ENCODE measurements at places on chromosomes 11 and 22.

GRCh38 chr11:107018219-107018901 lies at the start of gene GUCY1A2:
Gene GUCY1A2, minus strand, starts transcription at chr11:107018476. Its CDS starts 421 bp downstream, at chr11:107018055.
- peak; percentile 23 for DNase-seq

- DNase-seq = no peak
These were observed 22.7 kb downstream of the CELSR1 start for GRCh38 chr22:46514592-46515207.

DNA sequence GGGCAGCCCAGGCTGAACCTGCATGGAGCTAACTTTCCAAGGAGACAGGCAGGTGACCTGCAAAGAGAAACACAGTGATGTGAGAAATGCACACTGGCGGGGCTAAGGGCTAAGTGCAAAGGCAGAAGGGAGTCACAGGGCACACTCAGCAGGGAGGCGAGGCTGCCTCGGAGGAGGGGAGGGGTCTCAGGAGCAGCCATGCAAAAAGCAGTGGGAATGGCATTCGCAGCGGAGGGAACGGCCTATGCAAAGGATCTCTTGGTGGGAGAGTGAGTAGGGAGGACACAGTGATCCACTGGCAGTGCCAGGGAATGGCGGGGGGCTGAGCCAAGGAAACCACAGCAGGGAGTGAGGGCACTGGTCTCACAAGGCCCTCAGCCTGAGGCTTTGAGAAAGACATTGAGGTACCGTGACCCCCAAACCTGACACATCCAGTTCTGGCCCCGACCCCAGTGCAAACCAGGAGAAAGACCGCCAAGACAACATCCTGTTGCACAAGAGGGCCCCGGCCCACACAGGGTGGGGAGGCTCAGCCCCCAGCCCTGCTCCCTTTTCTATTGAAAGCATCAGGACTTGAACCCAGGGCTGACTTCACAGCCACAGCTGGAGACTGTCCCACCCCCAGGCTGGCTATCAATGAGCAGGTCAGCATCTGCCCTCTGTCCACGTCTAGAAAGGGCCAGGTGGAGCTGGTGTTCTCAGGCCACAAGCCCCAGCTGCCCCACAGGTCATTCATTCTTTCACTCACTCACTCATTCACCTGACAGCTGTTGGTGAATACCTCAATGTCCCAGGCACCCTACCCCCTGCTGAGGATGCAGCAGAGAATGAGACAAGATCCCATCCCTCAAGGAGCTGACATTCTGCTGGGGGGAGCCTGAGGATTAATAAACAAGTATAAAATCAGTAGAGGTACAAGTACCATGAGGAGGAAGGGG lies 50.7 kb downstream of the IGLL1 start:
- DNase-seq = no peak

DNA sequence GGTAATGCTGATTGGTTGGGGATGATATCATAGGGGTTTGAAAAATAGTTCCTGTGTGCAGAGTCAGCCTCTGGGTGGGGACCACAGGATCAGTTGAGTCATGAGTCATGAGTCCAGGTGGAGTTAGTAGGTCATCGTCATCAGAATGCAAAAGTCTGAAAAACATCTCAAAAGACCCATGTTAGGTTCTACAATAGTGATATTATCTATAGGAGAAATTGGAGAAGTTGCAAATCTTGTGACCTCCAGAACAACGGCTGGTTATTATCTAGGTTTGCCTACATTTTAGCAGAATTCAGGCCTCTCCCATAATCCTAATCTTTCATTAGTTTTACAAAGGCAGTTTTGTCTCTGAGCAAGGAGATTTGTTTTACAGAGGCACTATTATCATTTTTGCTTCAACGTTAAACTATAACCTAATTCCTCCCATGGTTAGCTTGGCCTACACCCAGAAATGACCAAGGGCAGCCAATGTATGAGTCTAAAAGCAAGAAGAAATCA lies 38.9 kb downstream of the MS4A2 start:
- no peak for DNase-seq

DNA sequence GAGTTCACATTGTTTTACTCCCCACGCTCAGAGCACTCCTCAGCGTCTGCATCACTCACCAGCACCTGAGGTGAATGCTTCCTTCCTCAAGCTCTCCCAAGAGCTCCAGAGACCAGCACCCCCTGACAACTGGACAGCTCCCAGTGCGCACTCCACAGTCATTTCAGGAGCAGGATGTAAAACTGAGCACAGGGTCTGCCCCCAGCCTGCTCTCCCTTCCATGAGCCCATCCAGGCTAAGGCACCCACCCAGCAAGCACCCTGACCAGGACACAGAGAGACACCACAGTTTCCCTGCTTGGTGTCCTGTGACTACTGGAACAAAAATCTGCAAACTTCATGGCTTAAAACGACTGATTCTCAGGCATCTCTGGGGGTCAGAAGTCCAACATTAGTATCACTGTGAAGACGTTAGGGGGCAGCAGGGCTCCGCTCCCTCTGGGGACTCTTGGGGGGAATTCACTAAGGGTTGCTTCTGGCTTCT lies 3.3 kb downstream of the SCGB1D2 start:
- DNase-seq = peak; percentile 67

- no peak for DNase-seq
These were observed 61.4 kb downstream of the EFCAB6 start for GRCh38 chr22:43750751-43751150.

- DNase-seq = no peak
These were observed 10.4 kb downstream of the PDHX start for GRCh38 chr11:34926831-34927132.

DNA sequence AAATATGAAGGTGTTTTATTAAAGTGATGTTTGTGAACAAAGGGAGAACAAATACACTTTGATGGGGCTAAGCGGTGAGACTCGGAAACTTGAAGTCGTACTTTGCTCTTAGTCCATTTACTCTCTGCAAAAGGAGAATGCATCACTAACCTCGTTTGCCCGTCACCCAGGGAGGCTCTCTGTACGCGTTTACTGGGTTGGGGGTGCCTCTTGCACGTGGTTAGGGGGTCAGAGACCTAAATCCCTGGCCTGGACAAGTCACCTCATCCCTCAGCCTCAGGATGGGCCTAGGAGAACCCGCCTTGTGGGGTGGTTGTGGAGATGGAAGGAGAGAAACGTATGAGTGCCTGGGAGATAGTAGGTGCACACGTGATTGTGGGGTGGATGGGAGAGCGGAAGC lies 803 bp upstream of the IFT27 start:
- no peak for DNase-seq

- DNase-seq = no peak
These were observed 22.5 kb upstream of the KRTAP5-7 start for GRCh38 chr11:71504531-71504930.

DNA sequence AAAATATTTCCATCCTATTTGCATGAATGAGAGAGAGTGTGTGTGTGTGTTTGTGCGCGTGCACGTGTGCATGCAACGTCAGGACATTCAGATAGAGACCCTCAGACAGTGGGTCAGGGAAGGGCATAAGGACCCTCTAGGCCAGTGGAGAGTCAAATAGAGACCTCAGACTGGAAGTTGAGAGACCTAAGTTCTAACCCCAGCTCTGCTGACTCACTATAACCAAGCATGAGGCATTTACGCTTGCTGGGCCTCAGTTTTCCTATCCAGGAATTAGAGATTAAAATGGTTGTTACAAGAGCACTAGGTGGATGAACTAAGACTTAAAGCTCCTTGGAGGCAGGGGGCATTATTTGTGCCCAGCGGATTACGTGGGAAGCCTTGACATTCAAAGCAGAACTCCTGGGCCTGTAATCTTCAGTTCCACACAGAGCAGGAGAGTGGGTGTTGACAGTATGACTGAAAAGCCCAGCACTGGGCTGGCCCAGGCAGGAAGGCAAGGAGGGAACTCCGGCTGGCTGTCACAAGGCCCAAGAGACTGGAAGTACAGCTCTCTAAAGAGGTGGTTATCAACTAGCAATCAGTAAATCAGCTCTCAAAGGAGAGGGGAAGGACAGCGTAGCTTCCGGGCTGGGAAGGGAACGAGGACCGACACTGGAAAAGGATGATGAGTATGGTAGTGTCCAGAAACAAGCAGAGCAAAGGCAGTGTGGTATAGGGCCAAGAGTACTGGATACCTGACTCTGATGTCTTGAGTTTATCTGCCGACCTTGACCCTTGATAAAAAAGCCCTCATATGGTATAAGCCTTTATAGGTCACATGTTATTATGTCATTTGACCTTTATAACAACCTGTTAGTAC lies 9.2 kb downstream of the RHOG start:
- no peak for DNase-seq

GRCh38 chr11:115930886-115931547 lies 426.8 kb upstream of the CADM1 start:
- no peak for DNase-seq

- no peak for DNase-seq
These were observed at the start of gene DAGLA for GRCh38 chr11:61679893-61680621. Gene DAGLA, plus strand, starts transcription at chr11:61680391. Its CDS starts 39,765 bp downstream, at chr11:61720156.

DNA sequence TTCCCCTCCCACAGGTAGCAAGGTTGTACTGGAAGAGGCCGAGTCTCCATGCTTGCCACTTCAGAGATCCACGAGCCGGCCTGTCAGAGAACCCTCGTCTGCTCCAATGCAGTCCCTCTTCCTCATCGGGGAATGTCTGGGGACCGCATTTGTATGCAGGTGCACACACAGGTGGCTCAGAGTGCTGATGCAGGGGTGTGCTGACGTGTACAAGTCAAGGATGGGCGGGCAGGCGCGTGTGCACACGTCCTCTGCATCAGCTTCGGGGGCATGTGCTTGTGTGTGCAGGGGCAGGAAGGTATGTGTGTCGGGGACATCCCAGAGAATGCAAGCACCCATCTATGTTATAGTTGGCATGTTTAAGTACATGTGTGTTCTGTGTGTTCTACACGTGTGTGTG lies 49.4 kb downstream of the ELFN2 start:
- DNase-seq = no peak

GRCh38 chr11:108959105-108959761 lies 294.4 kb downstream of the DDX10 start:
- no peak for DNase-seq

Data from renal pelvis (tissue), 12 donors.